ENCODE measurements at places on chromosomes 5 and 9.
A peak's percentile ranks its signal among the peaks of the same experiment; 100 is the strongest.

DNA sequence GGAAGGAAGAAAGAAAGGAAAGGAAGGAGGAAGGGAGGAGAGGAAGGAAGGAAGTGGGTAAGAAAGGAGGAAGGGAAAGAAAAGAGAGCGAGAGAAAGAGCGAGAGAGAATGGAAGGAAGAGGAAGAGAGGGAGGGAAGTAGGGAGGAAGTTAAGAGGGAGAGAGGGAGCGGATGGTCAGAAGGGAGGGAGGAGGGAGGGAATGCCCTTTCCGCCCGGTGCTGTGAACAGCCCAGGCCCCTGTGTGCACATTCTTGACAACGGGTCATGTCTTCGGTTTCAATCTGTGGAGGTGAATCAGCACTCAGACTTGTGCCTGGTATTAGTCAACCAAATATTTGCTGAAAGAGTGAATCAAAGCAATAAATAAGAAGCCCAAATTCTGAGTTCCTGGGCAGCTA, 39.2 kb downstream of the PRUNE2 start:
- DNase-seq: no peak

- DNase-seq: no peak
Observed at GRCh38 chr9:109821711-109822110, 41.7 kb downstream of the PALM2AKAP2 start.

DNA sequence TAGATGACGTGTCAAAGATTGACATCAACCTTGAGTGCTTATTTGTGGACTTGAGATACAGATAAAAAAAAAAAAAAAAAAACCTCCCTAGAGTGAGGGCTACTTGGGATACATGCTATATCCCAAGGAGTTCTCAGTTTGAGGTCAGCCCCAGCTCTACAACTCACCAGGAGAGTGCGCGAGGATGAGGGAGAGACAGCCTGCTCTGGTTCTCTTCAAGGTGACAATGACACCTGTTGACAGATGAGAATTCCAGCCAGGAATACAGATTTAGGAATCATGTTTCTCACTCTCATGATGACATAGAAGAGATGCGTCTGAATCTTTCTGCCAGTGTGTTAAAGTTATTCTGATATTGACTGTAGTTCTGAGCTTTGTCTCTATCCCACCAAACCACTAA, 24.9 kb upstream of the ARHGAP26 start:
- DNase-seq: no peak

DNA sequence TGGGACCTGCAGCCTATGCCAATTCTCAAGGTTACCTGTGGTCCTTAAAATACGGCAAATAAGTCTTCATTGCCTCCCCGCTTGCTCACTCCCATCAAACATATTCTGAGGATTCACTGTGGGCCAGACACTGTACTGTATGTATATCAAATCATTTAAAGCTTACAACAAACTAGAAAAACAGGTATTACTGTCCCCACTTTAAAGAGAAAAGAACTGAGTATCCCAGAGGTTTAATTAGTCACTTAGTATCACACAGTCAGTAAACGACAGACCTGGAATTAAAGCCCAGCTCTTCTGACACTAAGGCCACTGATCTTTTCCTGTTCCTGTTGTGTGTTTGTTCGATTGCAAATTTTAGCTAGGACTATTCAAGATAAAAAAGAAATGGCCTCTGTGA, 248.2 kb downstream of the ACTL7B start:
- no peak for DNase-seq

GRCh38 chr5:139453683-139454567, 8.6 kb downstream of the ECSCR start:
- no peak for DNase-seq

GRCh38 chr5:179908528-179908927, 831 bp upstream of the TBC1D9B start:
- DNase-seq: no peak

DNA sequence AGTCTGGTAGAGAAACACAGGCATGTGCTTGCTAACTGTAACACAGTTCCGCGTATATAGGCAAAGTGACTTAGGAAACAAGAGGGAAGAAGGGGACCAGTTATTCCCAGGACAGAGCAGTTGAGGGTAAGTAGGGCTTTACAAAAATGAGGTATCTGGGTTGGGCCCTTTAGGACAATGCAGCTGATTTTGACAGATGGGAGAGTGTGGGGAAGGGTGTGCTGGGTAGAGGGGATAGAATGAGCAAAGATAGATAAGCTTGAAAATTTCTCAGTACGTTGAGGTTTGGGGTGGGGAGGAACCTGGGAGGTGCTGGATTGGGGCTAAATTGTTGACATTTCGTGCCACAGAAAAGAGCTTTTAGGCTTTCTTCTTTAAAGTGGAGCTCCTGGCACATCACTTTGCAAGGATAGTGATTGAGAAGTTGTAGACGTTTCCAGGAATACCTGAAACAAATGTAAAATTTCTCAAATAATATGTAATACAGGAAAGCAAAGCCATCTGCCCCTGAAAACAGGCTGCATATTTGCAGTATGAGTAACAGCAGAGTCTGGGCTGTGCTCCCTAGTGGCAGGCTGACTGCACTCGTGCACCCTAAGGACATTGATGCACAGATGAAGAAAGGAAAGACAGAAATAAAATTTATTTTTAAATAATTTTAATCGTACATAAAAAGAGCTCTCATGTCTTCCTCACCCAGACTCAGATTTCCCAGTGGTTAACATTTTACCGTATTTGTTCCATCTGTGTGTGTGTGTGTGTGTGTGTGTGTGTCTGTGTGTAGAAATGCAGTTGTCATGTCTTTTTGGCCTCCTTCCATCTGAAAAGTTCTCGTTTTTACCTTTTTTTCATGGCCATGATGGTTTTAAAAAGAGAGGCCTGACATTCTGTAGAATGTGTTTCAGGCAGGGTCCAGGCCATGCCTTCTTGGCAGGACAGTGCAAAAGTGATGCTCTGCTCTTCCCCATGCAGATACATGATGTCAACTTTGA, 144.9 kb upstream of the DMRT1 start:
- no peak for DNase-seq

GRCh38 chr9:88578121-88579049, 43.4 kb downstream of the NXNL2 start:
- peak; percentile 63 for DNase-seq

DNA sequence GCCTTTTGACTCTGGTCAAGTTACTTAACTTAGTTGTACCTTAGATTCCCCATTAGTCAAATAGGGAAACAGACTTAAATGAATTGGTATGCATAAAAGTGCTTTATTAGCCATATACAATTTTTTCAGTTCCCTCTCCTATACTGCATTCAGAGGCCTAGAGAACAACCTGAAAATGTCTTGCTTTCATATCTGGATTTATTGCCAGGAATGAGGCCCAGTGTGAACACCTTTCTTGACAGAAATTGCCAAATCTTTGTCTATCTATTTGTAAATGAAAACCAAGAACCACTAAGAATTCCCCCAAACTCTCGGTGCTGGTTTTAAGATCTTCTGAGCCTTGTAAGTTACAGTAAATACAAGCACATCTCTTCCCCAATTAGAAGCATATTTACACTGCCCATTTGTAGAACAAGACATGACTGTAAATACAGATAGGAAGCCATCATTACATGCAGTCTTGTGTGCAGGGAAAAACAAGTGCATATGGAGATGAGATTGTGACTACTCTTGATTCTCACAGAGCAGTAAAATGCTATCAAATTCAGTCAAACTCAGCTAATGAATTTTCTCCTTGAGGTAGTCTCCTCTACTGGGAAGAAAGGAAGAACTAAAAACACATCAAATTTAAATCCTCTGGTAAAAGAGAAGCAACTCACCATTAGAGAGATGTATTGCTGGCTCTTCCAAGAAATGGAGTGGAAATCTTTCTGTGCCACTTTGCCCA, 5.2 kb upstream of the FAM13B start:
- no peak for DNase-seq

- no peak for DNase-seq
Observed at GRCh38 chr9:92611621-92612285, 58.2 kb downstream of the IPPK start.

- DNase-seq: no peak
Observed at GRCh38 chr5:126865299-126865698, 88.4 kb downstream of the LMNB1 start.

- DNase-seq: no peak
Observed at GRCh38 chr5:65026816-65027548, 258.3 kb downstream of the CWC27 start.

- DNase-seq: no peak
Observed at GRCh38 chr5:172365948-172366608, 82.5 kb upstream of the UBTD2 start.

- DNase-seq: no peak
Observed at GRCh38 chr5:74418709-74419108, 221.8 kb downstream of the ENC1 start.

GRCh38 chr9:26870292-26870691, 22.3 kb downstream of the CAAP1 start:
- DNase-seq: no peak

DNA sequence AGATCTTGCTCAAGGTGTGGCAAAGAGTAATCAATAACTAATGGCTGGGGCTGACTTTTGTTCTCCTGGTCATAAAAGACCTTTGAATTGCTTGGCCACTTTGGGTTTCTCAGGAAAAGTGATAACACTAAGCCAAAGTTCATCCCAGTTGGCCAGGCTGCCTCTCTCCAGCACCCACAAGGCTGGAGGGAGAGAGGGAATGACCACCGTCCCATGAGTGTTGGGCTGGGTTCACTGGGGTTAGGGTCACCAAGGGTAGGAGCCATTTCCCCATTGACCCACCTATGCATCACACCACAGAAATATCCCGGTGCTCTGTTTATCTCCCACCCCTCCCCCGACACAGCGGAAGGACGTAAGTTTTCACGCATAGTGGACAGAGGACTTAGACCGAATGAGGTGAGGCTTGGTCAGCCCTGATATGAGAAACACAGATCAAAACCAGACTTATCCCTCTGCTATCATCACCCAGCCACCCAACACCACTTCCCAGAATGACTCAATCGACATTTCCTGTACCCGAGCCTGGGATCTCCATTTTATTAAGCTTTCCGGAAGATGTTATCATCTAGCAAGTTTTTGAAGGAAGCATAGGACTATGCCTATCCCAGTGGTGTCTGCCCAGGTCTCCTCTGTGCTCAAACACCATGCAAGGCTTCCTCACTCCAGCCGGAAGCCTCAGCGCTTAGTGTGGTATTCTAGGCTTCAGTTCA, 27.0 kb upstream of the PPARGC1B start:
- DNase-seq: no peak

DNA sequence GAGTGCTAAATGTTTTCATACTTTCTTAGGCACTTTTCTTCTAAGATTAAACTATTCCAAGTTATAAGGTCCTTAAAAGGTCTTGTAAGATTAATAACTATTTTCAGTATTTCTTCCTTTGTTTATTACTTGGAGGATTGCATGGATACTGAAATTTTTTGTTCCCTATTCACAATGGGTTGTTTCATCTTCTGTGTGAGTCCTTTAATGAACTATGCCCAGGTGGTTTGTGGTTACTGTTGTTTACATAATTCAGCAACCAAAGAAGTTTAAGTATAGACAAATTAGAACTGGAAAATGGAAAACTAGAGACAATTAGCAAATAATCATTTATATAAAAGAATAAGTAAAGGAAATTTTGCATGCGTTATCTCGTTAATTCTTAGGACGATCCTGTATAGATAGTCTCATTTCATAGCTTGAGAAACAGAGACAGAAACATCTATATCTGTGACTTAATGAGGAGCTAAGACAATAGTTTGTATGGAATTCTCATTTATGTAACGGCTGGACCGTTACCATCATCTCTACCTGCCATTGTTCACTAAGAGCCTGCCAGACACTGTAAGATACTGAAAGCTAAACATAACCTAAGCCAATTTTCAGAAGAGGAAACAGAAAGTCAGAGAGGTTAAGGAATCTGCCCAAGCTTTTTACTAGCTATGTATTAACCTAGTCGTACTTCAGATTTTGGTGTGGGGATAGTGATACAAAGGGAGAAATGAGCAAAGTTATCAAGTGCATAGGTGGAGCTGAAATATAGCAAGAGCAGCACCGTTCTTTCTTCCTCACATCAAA, 148.2 kb downstream of the PAM start:
- no peak for DNase-seq

DNA sequence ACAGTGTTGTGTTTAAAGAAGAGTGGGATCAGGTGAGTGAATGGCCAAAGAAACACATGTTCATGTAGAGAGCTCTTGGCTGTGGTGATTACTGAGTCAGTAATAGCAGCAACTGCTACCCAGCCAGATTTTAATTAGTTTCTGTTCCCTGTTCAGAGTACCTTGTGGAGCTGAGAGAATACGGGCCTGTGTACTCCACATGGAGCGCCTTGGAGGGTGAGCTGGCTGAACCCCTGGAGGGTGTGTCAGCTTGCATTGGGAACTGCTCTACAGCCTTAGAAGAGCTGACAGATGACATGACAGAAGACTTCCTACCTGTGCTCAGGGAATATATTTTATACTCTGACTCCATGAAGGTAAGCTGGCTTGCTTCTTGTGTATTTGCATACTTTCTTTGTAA, 52.3 kb downstream of the SLC46A2 start:
- DNase-seq: no peak

DNA sequence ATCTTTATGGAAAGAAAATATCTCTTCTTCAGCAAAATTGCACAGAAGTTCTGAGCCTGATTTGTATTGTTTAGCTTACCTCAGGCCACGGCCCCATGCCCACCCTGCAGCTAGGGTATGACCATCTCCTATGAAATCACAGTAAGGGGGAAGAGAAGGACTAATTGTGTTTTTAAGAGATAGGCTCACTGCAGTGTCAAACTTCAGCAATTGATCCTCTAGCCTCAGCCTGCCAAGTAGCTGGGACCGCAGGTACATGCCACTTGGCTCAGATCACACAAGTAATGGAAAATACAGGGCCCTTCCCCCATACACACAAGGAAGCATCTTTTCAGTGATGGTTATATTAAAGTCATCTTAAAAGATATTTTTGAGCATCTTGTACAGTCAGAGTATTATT, 60.0 kb downstream of the DMAC1 start:
- no peak for DNase-seq

- no peak for DNase-seq
Observed at GRCh38 chr9:84748112-84748511, 78.6 kb downstream of the NTRK2 start.

GRCh38 chr5:54900984-54901725, 84.2 kb downstream of the ESM1 start:
- no peak for DNase-seq

- DNase-seq: no peak
Observed at GRCh38 chr5:171810227-171810626, 24.6 kb downstream of the SMIM23 start.

DNA sequence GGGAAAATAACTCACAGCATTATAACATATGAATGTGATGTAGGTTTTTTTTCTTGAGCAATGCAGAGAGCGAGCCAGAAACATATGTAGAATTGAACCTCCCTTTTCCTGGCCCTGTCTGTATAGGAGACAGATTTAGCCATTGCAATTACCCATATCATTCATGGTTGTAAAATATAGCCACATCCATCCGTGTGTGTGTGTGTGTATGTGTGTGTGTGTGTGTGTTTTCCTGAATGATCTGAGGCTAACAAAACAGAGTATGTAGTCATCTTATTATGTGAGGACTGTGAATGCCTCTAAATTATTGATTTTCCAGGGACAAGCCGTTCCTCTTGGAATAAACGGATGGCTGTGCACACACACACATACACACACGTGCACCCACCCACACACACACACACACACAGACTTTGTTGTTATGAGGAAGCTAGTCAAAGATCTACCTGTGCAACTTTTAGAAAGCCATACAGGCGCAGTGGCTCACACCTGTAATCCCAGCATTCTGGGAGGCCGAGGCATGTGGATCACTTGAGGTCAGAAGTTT, 11.7 kb upstream of the DENND1A start:
- no peak for DNase-seq
